ENCODE measurements at places on chromosomes 4 and X.

DNA sequence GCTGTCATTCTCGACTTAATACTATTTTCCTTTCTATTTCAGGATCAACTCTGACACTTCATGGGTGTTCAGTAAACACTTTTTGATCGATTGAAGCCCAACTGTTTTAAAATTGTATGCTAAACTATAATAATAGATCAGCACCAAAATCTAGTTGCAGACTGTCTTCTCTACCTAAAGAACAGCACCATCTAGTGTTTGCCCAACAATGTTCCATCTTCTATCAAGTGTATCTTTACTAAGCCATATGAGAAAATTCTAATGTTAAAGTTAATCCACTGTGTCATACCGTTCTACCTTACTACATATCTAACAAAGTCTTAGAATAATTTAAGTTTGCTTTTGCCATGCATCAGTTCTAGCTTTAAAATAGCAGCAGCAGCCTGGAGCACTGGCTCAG, 113.0 kb upstream of the PRDX4 start:
- peak; percentile 14 for DNase-seq

GRCh38 chr4:25030277-25031076, at the start of gene LGI2:
LGI2 (minus strand) TSS chr4:25030946; CDS start chr4:25030693, 253 bp downstream.
- peak; percentile 75 for DNase-seq

- DNase-seq = no peak
These were observed 20.6 kb downstream of the PAGE1 start for GRCh38 chrX:49675075-49675719.

DNA sequence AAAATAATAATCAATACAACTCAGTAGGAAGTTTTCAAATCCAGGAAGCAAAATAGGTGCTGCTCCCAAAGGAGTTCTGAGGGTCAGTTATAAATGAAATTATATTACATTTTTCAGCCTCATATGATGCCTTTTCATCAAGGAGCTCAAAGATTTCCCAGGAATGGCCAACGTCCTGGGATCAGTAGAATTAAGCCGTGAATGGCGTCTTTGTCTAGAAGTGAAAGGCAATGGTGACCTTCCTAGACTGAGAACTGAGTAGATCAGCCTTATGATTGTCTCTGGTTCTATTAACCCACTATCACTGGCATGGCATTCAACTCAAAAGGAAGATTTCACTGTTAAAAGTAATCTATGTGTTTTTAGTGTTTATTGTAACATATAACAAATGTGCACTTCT, 74.4 kb downstream of the ENOX2 start:
- DNase-seq = no peak

DNA sequence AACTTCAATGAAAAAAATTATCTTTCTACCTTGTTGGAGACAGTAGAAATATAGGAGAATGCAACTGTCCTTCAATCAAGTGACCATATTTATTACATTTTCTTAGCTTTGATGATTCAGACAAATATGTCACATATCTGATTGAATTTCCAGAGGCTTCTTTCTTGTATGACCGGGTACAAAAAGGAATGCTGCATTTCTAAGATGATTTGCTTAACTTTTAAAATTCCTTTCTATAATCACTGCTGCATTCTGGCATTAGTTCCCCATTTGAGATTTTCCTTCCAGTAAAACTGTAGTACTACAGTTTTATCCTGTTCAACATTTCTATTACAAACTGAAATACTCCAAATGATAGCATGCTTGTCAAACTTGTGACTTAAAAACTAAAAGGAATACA, 5.2 kb downstream of the MFSD8 start:
- DNase-seq = no peak

- DNase-seq = no peak
These were observed 57.8 kb downstream of the FRMPD3 start for GRCh38 chrX:107507093-107507743.

- no peak for DNase-seq
These were observed 43.1 kb downstream of the PPA2 start for GRCh38 chr4:105430811-105431210.

GRCh38 chr4:130563889-130564418, 1468.0 kb downstream of the C4orf33 start:
- no peak for DNase-seq

GRCh38 chr4:833731-834367, 7.9 kb upstream of the CPLX1 start:
- no peak for DNase-seq

GRCh38 chr4:77360451-77360850, 203.4 kb downstream of the CCNG2 start:
- no peak for DNase-seq

- peak; percentile 29 for DNase-seq
These were observed 99.8 kb downstream of the PTCHD1 start for GRCh38 chrX:23434356-23434884.

DNA sequence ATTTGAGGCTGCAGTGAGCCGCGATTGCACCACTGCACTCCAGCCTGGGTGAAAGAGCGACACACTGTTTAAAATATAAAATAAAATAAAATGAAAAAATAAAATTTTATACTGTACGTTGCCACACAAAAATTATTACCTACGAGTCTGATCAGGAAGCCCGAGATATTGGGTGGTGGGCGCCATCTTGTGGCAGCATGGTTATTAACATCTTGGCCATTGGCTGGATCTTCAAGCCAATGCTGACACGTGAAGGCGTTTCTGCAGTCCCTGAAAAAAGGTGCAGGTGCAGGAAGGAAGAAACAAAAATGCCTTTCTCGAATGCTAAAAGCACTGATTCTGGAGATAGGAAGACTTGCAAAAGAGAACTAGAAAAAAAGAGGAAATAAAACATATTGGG, 4.9 kb upstream of the TLR8 start:
- peak; percentile 66 for DNase-seq

DNA sequence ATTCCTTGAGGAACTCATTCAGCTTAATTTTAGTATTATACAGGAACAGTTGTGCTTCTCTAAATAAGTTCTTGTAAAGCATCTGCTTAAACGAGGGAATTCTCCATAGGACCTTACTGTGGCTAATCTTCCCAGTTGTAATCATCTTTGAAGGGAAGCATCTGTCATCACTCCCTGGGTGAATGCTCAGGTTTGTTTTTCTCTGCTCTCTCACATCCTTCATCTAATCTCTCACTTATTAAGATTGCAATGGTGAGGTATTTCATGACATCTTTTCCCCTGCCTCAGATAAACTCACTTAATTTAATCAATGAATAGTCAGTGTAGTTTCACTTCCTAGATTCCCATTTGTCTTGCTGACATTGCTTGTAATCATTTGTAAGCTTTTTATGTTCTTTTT, 121.8 kb upstream of the ADAMTS3 start:
- DNase-seq = no peak

DNA sequence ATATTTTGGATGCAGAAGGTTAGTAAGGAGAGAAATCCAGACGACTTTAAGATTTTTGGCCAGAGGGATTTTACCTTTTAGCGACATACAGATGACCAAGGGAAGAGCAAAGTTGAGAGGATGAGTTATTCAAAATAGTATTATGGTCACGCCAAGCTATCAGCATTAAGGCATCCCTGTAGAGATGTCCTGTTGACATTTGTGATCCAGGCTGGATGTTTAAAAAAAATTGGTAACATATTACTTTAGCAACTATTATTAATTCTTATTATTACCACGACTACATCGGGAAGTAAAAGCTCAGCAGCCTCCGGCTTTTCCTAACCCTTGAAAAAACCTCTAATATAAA, 562 bp upstream of the OSTC start:
- no peak for DNase-seq

DNA sequence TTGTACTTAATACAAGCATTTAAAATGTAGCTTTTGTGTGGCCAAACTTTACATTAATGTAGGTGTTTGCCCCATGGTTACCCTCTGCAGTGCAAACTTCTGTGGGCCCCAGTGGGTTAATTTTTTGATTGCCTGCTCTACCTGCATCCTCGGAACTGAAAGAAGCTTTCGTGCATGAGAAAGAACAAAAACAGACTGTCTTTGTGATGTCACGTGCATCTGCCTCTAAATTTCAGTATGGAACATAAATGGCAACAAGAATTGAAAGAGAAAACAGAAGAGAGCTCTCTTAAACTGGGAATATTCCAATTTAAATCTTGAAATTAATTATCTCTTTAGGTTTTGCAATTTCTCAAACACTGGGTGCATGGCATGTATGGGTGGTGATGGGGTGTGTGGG, 182.4 kb upstream of the LCORL start:
- DNase-seq = no peak

DNA sequence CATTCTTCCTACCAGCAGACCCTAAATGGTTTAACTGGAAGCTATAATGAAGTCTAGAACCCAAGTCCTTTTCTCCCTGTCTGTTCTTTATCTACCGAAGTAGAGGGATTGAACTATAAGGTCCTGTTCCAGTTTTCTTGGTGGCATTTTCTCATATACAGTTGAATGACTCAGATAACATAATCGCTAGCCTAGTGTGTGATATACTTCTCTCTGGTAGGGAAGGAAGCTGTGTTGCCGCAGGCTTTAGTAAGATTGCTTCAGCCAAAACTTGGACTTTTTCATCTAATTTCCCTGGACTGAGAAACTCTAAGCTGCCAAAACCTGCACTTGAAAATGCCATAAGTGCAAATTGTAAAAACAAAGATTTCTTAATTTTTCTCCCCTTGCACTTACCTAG, 123.4 kb downstream of the NWD2 start:
- no peak for DNase-seq

DNA sequence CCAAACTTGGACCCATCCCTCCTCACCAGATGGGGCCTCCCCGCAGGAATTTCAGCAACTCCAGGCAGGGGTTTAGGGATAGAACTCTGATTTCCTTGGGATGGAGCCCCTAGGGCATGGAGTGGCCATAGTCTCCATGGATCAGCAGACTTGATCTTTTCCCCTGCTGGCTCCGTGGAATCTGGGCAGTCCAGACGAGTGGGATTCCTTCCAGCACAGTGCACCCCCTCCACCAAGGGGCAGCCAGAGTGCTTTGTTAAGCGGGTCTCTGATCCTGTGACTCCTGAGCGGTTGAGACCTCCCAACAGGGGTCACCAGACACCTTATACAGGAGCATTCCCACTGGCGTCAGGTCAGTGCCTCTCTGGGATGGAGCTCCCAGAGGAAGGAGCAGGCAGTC, 40.4 kb downstream of the ENPP6 start:
- no peak for DNase-seq

- DNase-seq = no peak
These were observed 100.8 kb downstream of the ANXA3 start for GRCh38 chr4:78652282-78652876.

DNA sequence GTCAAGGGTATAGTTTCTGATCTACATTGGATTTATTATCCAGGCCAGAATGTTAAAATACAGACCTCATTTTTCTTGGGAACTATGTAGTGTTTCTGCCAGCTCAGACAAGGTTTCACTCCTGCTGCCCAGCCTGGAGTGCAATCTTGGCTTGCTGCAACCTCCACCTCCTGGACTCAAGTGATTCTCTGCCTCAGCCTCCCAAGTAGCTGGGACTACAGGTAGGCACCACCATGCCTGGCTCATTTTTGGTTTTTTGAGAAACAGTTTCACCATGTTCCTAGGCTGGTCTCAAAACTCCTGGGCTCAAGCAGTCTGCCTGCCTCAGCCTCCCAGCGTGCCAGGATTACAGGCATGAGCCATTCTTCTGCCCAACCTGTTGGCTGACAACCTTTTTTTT, 5.7 kb downstream of the RPL34 start:
- DNase-seq = no peak

- DNase-seq = no peak
These were observed 11.7 kb upstream of the STATH start for GRCh38 chr4:69984030-69984443.

- DNase-seq = no peak
These were observed 980.7 kb upstream of the GRIA3 start for GRCh38 chrX:122203399-122203798.

GRCh38 chr4:111883557-111883999, 261.7 kb upstream of the FAM241A start:
- DNase-seq = no peak

- DNase-seq = peak; percentile 17
These were observed 104.2 kb downstream of the FAM47B start for GRCh38 chrX:35046660-35047296.

- DNase-seq = peak; percentile 38
These were observed 433 bp downstream of the MMAA start for GRCh38 chr4:145619639-145619996.

DNA sequence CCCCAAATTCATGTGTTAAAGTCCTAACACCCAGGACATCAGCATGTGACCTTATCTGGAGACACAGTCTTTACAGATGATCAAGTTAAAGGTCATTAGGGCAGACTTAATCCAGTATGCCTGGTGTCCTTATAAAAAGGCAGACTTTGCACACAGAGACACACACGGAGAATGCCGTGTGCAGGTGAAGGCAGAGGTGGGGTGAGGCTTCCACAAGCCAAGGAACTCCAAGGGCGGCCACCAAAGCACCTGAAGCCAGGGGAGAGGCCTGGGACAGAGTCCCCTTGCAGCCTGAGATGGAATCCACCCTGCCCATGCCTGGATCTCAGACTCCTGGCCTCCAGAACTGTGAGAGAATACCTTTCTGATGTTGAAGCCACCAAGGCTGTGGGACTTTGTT, 26.1 kb upstream of the SORCS2 start:
- DNase-seq = no peak

GRCh38 chrX:129798888-129799287, 19.1 kb downstream of the SASH3 start:
- DNase-seq = no peak

DNA sequence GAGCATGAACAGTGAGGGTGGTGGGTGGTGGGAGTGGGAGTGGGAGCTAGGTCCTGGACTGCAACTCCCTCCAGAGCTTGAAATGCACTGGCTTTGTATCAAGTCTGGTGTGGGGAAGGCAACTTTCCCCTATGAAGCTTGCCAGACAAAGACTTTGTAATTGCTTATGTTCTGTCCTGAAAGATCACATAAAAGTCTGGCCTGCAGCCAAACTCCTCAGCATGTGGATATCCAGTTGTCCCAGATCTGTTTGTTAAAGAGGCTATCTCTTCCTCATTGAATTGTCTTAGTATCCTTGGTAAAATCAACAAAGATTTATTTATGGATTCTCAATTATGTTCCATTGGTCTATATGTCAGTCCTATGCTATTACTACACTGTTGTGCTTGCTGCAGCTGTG, 607.9 kb downstream of the GLUD2 start:
- DNase-seq = no peak

DNA sequence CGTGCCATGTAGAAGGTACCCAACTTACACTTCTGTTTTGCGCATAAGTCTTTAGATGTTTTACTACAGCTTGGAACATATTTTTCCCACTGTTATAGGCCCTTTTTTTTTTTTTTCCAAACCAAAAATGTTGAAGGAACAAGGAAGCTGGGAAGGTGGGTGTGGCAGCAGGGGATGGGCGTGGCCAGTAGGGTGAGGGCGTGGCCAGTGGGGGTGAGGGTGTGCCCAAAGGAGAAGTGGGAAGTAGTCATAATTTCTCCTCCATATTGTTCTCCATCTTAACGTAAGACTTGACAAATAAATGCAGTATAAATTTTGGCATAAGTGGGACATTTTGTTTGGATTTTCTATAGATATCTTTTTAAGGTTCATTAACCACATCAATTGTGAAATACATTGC, 30.4 kb downstream of the CLDN22 start:
- peak; percentile 48 for DNase-seq

GRCh38 chr4:51855751-51856150, 12.8 kb downstream of the DCUN1D4 start:
- DNase-seq = no peak
